ENCODE measurements at places on chromosomes 6 and 20. TPM values are rescaled to one million over a fixed set of nuclear protein-coding genes. Genes with fewer than 3 reads are reported as not detected.

GRCh38 chr20:7094438-7094997, 327.0 kb downstream of the BMP2 start:
- peak; percentile 35 for DNase-seq

DNA sequence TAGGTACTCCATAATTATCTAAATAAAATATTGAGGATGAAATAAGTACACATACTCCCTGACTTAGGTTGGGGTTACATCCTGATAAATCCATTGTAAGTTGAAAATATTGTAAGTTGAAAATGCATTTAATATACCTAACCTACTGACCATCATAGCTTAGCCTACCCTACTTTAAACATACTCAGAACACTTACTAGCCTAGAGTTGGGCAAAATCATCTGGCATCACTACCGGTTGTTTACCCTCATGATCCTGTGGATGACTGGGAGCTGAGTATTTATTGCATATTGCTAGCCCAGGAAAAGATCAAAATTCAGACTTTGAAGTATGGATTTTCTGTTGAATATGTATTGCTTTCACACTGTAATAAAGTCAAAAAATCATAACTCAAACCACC, 467.3 kb downstream of the C6orf118 start:
- DNase-seq: no peak

- no peak for DNase-seq
Observed at GRCh38 chr6:106156863-106157262, 70.7 kb downstream of the PRDM1 start.

DNA sequence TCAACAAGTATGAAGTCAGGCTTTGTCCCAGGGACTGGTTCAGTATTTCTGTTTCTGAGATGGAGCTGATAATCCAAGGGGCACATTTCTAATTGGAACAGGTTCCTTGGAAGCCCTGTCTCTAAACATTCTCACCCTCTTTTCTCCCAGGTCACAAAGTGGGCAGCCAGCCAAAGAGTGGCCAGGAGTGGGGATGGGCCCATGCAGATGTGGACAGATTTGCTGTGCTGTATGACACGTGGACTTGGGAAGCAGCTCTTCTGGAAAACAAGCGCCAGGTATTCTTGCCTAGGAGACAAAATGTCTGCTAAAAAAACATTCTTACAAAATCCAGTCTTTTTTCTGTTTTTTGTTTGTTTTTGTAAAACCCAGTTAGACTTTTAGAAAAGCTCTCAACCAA, 140.2 kb downstream of the CD164 start:
- no peak for DNase-seq

DNA sequence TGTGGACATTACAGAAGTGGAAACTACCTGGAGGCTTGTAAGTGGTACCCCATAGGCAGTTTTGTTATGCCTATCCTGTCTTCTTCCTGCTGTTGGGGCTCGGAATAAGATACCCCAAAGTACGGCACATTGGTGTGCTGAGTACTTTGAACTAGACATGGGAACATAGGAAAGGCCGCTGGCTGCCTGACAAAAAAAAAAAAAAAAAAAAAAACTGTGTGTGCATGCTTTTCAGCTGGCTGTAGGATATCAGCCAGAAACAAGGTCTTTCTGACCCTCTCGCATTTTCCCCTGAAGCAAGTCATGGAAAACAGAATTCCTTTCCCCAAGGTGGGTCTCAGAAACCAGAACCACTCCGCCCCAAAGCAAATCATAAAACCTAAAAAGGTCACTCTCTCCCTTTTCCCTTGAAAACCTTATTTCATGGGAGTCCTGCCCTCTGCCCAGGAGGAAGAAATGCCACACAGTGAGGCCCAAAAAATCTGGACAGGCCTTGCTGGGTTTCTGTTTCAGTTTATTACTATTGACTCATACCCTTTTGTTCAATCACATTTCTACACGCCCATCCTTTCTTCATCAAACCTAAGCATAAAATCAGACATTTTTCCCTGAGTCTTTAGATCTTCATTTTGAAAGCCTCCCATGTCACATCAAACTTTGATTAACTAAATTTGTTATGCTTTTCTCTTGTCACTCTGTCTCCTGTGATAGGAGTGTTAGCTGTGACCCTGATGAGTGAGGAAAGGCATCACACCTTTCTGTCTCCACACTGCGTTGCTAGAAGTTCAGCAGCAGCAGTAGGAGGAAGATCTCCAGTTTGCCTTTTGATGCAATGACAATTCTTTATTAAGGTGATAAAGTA, 17.2 kb downstream of the SLC2A12 start:
- peak; percentile 33 for DNase-seq

- no peak for DNase-seq
Observed at GRCh38 chr6:41901882-41902519, 6.8 kb upstream of the USP49 start.

- no peak for DNase-seq
Observed at GRCh38 chr6:170480050-170480692, 72.9 kb downstream of the PSMB1 start.

GRCh38 chr6:124002377-124003081, 198.9 kb downstream of the NKAIN2 start:
- no peak for DNase-seq

- no peak for DNase-seq
Observed at GRCh38 chr6:128290221-128290620, 230.2 kb downstream of the PTPRK start.

- DNase-seq: no peak
Observed at GRCh38 chr6:39197521-39197920, 31.8 kb downstream of the KCNK5 start.

DNA sequence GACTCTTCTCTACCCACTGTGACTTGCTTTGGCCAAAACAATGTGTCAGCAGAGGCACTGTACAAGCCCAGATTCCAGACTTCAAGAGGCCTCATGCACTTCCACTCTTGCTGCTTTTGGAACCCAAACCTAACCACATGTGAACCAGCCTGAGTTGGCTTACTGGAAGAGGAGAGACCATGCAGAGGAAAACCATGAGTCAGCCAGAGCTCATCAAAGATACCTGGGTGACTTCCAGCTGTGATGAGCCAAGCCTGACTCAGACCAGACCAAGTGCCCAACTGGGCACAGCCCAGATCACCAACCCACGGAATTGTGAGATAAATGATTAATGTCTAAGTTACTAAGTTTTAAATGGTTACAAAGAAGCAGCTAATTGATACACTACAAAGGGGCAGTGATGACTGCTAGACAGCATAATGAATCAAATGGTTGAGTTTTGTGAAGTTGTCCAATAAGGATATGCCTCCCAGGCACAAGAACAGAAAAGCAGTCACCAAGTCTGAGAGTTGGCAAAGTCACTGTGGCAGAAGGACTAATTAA, 16.2 kb upstream of the BEND6 start:
- peak; percentile 88 for DNase-seq

GRCh38 chr6:52307900-52308372, 23.4 kb upstream of the MCM3 start:
- no peak for DNase-seq

The SLC17A2 gene
- not detected for total RNA-seq

The STK4 gene
- total RNA-seq: 12.6 TPM

The ANKRD66 gene
- total RNA-seq: not detected

The MAP3K5 gene
- total RNA-seq: 8.3 TPM
